Lower lobe of right lung (tissue), 2 donors: ENCODE measurements at places on chromosomes 3 and 15.

DNA sequence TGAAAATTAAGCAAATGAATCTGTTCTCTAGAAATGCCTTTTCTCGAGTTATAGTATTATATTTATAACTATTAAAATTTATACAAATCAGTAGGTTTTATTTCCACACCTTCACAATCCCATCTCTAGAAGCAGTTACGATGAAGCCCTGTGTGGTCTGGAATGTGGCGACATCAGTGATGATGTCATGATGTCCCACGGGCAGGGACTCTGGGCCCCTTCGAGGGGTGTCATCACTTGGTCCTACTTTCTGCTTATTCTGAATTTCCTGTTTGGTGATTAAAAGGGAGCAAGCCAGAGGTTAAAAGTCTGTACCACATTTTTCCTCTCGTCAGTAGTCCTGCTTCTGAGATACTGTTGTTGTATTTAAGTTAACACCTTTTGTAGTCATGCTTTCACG is 67.4 kb downstream of the PIK3R4 start:
- no peak for DNase-seq

DNA sequence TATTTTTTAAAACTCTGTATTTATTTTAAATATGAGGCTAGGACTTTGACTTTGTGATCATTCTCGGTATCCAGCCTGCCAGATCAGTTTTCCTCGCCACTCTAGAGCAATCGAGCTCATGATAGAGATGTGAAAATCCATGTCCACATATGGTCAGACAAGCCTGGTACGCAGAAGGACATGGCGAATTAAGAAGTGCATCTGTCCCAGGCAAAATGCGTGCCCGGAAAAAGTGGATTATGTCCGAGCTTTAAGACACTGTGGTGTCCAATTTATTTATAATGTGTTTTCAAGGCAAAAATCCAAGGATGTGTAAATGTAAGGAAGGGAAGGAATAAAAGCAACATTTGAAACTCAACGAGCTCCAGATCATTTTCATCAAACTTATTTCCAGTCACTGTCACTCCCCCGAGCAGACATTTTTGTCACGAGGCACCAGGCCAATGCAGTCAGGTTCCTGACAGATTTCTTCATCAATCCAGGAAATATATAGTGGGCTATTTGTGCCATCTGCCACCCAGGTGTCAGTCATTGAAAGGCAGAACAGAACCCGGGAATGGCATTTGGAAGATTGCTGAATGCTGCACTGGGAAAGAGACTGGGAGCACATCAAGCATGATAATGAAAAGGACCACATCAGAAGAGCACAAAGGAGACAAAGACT is 825.7 kb downstream of the SQOR start:
- DNase-seq, result no peak

DNA sequence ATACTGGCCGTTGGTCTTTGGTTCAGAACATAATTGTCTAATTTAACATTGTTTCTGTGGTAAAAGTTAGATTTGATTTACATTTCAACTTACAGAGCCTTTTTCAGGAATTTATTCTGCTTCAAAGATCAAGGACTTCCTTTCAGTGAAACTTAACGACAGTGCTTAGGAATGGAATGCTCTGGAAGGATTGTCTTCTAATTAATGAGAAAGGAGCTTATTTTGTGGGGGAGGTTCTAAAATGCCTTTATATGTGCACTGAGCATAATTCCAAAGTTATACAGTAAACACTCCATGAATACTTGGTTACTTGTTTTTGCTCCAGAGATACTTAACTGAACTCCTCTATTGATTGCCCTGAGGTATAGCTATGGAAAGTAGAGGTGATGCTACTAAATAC is 75.7 kb downstream of the CACNA1D start:
- DNase-seq, result no peak

DNA sequence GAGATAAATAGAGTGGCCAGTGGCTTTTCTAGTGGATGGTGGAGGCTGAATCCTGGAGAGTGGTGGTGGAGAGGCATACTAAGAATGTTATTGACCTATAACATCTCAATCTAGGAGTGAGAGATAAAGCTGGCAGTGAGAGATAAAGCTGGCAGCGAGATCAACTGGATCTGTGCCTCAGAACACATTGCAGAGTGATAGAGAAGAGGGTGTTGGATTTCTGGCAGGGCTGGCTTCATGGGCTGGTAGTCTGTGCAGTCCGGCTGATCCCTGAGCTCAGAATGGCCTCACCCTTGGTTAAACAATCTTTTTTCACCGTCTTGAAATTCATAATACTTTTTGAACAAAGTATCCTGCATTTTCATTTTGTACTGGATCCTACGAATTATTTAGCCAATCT is 221.2 kb downstream of the NLGN1 start:
- DNase-seq, result no peak

- peak; percentile 48 for DNase-seq
Observed at GRCh38 chr3:179147514-179147872, 664 bp upstream of the PIK3CA start.

DNA sequence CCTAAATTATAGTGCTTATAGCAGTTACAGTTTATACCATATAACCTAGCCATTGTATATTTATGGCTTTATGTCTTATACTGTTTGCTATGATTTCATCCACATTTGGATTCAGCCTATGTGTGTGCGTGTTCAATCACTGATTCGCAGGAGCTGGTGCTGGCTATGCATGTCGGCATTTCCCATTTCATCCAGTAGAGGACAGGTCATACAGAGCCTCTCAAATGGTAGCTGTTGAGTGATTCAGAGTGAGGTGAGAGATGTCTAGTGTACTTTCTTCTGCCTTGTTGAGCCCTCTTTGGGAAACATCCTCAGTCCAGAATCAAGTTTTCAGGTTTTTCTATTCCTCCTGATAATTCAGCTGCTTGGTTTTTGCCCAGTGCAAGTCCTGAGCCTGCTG is 76.1 kb downstream of the FRMD4B start:
- DNase-seq, result no peak

- DNase-seq, result no peak
Observed at GRCh38 chr3:117958027-117958426, 1076.6 kb downstream of the IGSF11 start.

- DNase-seq, result no peak
Observed at GRCh38 chr15:101492766-101493692, 3.5 kb upstream of the PCSK6 start.

- DNase-seq, result no peak
Observed at GRCh38 chr15:89749054-89749453, 2.0 kb downstream of the MESP1 start.

- DNase-seq, result peak; percentile 56
Observed at GRCh38 chr3:71103430-71103921, 480.1 kb downstream of the FOXP1 start.

GRCh38 chr3:66224220-66224619 is 3.4 kb downstream of the SLC25A26 start:
- no peak for DNase-seq

- no peak for DNase-seq
Observed at GRCh38 chr3:126959921-126960603, 22.9 kb upstream of the PLXNA1 start.

DNA sequence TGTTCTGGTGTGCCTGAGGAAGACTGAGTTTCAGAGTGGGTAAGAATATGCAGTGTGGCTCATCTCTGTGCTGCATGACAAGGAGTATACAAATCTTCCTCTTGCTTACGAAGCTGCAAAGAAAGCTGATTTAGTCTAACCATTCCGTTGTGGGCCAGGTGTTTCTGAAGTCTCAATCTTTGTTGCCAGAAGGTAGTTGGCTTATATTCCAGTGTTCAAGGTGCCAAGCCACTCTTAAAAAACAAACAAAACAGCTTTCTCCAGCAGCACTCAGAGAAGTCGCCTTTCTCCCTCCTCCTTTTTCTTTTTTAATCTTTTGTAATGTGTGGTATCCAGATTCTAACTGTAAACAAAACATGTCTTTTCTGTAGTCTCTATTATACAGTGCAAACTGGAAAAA is 872.4 kb downstream of the NAALADL2 start:
- no peak for DNase-seq
